ENCODE measurements at places on chromosomes 6 and 20.

DNA sequence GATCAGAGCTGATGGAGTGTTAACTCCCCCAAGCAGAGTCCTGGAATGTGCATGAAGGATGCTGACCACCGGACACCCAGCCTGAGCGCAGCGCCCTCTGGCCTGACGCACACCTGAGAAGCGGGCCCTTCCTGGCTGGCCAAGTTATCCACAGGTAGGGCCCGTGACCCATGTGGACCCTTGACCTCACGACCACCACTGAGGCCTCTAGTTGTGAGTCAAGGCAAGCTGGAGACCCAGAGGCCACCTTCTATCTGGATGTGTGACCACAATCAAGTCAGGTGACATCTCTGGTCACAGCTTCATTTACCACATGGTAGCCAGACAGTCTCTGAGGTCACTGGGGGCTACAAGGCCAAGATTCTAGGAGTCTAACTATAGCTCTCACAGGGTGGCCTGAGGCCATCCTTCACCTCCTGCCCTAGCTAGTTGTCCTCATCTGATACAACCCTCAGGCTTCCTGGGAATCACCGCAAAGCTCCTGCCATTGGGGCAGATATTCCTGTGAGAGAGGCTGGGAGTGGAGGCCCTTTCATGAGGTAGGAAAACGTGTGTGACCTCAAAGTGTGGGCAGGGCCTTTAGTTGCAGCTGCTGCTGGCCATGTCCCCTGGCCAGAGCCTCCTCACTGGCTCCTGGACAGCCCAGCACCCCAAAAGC lies 53.1 kb downstream of the DSTN start:
- DNase-seq, result no peak

DNA sequence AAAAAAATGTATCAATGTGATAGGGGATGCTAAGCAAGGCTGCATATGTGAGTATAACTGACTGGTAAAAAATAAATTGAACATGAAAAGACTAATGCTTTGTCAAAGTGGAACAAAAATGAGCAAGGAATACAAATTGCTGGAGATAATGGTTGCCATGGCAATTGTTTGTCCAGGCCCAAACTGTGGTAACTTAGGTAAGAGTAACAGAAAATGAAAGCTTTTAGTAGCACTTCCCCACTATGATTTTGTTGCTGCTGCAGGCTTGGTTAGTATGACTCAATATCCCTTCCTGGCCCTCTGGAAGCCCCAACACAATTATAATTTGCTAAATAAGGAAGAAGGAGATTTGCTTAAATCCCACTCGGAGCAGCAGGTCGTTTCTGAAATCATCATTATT lies 577.1 kb downstream of the DOK5 start:
- no peak for DNase-seq

DNA sequence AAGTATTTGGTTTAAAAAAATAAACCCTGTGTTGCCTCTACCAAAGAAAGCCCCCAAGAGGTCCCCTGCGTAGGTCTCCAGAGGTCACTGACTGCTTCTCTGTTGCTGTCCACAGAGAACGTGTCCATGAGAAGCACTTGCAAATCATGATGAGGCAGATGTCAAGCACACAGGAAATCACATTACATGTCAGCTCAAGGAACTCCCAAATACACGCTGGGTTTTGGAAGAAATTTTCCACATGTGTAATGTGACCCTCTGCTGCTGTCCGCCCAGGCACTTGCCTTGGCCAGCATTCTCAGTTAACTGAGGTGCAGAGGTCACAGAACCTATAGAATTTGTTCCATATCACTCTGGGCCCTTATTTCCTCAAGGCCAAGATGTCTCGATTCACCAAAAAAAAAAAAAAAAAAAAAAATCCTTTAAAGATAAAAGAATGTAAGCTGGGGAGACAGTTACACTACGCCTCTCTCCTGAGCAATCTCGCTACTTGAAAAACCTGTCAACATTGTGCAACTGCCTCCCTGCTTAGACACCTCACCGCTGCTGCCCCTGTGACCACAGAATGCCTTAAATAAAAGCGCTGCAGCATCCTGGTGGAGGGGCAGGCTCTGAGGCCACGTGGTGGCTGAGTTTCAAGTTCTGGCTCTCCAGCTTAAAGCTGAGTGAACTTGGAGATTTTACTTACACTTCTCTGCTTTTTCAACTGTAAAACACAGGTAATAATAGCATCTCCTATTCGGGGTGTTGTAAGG lies 42.3 kb downstream of the SLC22A23 start:
- DNase-seq, result no peak

- DNase-seq, result no peak
Observed at GRCh38 chr20:40806929-40807820, 118.1 kb upstream of the MAFB start.

DNA sequence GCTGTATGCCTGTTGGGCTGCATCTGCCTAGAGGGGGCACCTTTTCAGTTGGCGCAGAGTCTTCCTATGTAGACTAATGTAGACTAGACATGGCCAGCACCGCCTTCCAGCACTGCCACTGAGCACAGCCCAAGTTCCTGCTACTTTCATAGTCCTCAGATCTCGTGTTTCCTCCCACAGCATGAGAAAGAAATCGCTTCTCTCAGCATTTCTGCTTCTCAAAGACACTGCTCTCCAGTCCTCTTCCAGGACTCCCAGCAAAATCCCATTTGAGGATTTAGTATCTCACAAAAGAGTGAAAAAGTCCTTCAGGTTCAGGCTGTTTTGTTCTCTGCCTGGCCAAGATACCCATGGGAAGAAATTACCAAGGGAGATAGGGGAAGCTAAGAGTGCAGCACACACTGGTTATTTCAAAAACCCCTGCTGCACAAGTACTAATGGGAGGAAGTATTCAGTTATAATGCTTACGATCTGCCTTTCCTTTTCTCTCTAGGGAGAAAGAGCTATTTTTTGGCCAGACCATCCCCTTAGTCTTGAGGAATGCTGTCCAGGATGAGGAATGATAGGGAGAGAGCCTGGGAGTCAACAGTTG lies 35.7 kb downstream of the OGFRL1 start:
- DNase-seq, result no peak

DNA sequence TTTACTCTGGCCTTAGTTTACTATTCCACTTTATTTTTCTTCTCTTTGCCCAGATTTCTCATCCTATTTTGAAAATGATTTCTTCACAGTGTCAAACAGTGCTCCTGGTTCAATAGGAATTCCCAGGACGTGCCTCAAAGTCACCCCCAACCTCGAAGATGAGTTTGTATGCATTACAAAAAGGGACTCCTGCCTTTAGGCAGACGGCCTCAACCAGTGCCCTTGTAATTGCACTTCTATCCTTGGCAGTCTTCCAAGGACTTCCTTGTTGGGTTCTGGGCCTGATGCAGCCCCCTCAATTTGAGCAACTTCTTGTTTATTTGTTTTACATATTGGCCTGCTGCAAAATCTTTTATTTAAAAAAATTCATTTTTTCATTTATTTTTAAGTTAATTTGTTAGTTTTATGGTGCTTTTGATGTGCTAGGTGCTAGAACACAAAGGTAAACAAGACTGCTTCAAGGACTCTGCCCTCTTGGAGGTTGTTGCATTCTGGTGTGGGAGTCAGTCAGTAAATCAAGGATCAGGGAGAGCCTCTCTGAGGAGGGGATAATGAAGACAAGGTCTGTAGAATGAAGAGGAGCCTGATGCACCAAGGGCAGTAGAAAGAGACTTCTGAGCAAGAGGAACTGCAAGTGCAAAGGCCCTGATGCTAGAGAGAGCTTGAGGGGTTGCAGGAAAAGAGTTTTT lies 181.5 kb upstream of the LAMP5 start:
- no peak for DNase-seq

- DNase-seq, result no peak
Observed at GRCh38 chr6:2857580-2858337, 16.1 kb upstream of the SERPINB1 start.

Data from HFF-Myc (cell line).